Forelimb muscle (tissue), 1 donor: ENCODE measurements at places on chromosomes 7 and 10. TPM values are rescaled to one million over a fixed set of nuclear protein-coding genes. Genes with fewer than 3 reads are reported as not detected.

DNA sequence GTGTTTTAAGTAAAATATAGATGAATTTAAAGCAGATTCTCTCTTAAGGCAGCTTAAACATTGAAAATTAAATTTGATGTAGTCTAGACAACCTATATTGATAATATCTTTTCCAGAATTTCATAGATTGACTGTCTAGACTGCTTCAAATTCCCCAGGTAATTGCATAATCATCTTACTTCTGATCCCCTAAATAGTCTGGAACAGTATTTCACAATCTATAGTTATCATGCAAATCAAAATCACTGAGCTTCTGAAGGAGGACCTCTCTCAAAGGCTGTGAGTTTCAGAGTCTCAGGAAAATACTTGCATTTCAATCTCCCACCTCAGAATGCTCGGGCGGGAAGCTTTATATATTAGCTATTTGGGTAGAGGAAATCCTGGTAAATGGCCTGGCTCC, 87.3 kb downstream of the SEMA3A start:
- DNase-seq, result no peak

GRCh38 chr10:8616166-8616565, 561.7 kb downstream of the GATA3 start:
- DNase-seq, result no peak

DNA sequence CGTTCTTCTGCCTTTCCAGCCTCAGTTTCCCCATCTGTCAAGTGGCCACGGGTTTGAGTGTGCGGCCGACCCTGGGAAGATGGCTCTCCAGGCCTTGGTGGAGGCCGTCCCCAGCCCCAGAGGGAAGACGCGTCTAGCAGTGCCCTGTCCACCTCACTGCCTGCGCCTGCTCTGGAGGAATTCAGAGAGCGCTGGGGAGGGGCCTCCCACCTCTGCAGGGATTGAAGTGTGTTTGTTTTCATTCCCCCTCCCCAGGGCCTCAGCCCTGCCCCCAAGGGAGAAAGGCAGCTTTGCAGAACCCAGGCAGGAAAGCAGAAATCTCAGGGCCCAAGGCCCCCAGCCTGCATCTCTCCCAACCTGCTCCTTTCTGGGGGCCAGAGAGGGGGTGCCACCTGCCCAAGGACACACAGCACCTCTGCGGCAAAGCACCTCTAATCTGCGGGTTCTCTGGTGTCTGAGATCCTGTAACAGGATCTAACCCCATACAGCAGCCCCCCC, 91.0 kb downstream of the MICALL2 start:
- no peak for DNase-seq

Gene GTF2IRD1
- polyA plus RNA-seq, result 48.0 TPM

GRCh38 chr10:32893434-32893833, 64.6 kb downstream of the ITGB1 start:
- no peak for DNase-seq

DNA sequence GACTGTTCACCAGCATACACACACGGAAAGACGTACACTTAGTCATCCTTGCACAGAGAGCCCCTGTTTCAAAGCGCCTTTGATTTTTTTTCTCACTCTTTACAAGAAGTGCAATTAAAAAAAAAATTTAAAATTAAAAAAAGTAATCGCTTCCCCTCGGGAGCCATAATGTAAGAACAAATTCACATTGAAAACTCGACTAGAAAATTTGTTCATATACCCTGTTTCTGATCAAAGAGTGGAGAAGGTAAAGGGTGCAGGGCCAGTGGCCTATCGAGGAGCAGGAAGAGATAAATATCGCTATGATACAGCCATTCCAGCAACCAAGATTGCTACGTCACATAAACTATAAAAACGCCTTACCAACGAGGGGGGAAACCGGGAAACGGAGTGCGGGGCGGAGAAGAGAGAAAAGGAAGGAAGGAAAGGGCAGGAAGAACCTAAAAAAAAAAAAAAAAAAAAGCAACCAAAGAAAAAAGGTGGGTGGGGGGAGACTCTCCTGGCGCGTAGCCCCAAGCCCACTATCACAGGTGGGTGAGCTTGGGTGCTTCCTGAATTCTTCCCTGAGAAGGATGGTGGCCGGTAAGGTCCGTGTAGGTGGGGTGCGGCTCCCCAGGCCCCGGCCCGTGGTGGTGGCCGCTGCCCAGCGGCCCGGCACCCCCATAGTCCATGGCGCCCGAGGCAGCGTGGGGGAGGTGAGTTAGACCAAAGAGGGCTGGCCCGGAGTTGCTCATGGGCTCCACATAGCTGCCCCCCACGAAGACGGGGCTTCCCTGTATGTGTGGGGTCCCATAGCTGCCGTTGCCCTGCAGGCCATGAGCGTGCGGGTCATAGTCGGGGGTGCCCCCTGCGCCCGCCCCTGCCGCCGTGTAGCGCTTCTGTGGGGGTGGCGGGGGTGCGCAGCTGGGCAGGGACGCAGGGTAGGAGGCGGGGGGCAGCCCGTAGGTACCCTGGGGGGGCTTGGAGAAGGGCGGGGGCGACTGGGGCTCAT, 5.2 kb upstream of the HOXA2 start:
- DNase-seq, result no peak

- DNase-seq, result no peak
Observed at GRCh38 chr10:74799721-74800221, 26.6 kb upstream of the KAT6B start.

- DNase-seq, result no peak
Observed at GRCh38 chr7:45692031-45692430, 117.9 kb downstream of the ADCY1 start.

- DNase-seq, result no peak
Observed at GRCh38 chr10:9075420-9075819, 1020.9 kb downstream of the GATA3 start.

- no peak for DNase-seq
Observed at GRCh38 chr10:30063099-30063498, 3.7 kb upstream of the JCAD start.

DNA sequence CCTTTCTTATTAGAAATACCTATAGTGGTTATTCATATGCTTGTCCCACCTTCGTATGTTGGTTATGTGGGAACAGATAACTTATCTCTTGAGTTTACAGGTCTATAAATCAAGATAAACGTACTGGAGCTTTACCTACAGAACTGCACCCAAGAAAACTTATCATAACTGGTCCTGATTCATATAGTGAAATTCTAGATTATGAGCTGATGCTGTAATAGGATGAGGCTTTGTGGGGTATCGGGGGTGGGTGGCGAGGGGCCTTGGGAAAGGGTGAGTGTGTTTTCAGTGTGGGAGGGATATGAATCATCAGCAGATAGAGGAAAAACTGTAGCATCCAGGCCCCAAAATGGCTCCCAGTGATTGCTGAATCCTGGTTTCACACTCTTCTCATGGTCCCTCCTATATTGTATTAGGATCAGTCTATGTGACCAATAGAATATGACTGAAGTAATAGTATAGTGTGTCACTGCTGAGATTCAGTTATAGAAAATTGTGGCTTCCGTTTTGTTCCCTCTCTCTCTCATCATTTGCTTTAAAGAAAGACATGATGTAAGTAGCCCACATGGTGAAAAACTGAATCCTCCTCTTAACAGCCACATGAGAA, 706.8 kb upstream of the LRRTM3 start:
- DNase-seq, result no peak

Gene CHN2
- 16.0 TPM for polyA plus RNA-seq

GRCh38 chr7:133428326-133428725, 175.4 kb downstream of the EXOC4 start:
- no peak for DNase-seq

- DNase-seq, result no peak
Observed at GRCh38 chr7:73802459-73802858, 28.3 kb upstream of the CLDN4 start.

DNA sequence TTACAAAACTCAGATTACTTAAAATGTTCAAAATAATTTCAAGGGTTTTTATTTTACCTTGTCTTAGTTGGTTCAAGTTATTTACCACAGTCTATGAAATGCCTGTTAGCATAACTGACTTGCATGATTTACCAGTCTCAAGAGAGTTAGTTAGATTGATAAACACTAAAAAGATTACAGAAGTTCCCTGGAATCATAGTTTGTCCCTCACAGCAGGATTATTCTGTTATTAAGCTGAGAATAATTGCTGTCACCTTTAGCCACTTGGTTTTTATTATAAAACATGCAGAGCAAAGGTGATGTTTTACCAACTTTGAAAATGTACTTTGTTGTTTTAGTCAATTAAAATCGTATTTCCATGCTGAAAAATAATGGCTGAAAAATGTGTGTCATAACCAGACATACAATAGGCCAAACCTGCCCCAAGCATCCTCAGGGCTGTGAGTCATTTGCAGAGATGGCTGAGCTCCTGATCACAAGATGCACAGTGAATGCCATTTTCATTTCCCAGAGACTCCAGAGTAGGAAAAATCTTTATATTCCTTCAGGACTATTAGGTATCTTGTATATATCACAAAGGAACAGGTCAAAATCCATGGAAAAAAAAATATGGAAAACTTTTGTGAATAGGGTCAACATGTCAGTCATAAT, 87.8 kb upstream of the DKK1 start:
- no peak for DNase-seq

- no peak for DNase-seq
Observed at GRCh38 chr10:7950981-7951847, 103.3 kb upstream of the GATA3 start.

DNA sequence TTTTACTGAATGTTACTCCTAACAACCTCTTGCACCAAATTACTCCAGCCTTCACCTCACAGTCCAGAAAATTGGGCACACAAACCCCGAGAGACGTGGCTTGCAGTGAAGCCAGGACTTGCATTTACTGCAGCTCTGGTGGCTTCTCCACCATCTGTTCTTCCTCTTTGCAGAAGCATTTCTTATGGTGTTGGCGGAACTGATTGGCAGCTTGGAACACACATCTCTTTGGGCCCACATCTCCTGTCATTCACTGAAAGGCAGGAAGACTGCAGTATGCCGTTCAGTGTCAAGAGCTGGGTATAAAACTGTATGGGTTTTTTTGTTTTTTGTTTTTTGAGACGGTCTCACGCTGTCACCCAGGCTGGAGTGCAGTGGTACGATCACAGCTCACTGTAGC, 38.3 kb upstream of the PRKAR1B start:
- no peak for DNase-seq

DNA sequence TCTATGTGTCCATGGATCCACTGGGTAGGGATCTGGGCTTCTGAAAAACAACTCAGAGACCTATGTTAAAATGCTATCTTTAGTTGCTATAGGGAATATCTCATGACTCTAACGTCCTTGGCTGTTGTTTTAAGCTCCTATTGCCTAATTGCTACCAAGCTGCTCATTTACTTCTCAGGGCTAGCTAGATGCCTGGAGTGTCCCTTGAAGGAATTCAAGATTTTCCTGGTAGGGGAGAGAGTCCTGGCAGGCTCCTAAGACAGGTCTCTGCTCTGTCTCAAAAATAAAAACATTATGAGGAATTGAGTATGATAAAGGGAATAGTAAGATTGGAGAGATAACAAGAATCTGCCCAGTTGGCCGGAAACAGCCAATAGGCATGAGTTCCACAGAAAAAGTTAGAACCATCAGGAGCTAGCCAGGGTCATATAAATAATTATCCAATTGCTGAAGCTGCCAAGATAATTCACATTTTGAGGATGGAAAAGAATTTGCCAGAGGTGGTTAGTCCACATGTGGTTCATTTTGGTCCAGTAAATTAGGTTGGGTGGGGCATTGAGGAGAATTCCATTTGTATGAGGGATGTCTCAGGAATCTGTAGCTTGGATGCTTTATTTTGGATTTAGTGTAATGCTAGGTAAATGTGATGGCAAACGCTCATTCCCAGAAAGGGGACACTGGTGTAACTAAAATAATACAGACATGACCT, 362.7 kb upstream of the VSTM2A start:
- no peak for DNase-seq

DNA sequence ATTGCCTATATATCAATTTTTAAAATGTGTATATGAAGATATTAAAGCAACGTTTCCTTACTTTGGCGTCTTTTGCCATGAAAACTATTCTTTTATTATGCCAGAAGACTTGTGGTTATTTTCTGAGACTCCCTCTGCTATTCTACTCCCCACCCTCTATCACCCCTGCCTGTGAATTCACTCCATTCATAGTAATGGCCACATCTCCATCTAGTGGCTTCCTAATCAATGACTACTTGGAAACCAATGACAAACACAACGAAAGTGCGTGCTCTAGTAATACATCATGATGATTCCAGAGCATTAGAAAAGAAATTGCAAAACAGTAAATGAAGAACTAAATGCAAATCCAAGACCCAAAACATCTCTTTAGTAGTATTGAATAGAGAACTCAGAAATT, 186.7 kb upstream of the HGF start:
- peak; percentile 28 for DNase-seq

DNA sequence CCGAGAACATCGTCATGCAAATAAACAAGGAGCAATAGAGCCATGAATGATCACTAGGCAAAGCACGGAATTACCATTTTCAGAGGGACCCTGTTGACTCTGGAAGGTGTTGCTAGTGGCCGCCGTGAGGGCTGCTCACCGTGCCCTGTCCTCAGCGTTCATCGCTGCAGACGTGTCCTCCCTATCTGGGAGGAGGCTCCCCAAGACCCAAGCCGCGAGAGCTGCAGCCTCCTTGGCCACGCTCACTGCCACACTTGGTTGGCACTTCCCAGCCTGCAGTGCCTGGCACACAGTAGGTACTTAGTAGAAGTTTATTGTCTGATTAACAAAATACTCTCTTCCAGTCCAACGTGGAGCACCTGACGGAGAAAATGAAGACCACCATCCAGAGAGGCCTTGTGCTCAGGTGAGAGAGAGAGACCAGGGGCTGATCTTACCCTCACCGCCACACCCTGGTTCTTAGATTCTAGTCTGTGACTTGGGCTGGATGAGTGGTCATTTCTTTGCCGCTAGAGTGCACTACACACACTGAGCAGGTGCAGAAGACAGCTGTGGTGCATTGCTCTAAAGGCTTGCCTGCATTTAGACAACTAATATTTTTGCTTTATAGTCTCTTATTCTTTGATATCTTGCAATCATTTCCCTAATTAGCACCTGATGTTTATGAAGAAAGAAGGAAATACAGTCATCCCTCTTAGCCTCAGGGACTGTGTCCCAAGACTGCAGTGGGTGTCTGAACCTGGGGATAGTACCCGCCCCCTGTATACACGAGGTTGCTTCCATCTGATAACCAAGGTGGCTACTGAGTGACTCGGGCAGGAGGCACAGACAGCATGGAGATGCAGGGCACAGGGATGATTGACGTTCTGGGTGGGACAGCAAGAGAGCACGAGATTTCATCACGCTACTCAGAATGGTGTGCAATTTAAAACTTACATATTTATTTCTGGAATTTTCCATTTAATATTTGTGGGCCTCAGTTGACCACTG, 40.3 kb downstream of the PITRM1 start:
- no peak for DNase-seq

- no peak for DNase-seq
Observed at GRCh38 chr10:77036276-77036675, 601.3 kb downstream of the KCNMA1 start.

GRCh38 chr7:138941545-138941944, 39.6 kb downstream of the KIAA1549 start:
- DNase-seq, result no peak
